ENCODE measurements at places on chromosomes 2 and 18.

DNA sequence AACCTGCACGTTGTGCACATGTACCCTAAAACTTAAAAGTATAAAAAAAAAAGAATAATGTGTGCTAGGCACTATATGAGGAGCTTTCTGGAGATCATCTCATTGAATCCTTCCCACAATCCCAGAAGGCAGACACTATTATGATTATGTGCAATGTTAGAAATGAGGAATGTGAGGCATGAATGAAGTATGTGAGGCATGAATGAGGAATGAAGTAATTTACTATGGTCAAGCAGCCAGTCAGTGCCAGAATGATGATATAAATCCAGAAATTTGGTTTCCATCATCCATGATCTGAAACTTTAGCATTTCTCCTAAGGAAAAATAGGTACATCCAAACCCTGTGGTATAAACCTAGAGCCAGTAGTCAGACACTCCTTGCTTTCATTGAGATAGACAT, 42.0 kb downstream of the CCDC148 start:
- no peak for DNase-seq

GRCh38 chr18:12458771-12459170, 51.0 kb downstream of the PRELID3A start:
- no peak for DNase-seq

GRCh38 chr2:53646788-53647187, 120.8 kb upstream of the CHAC2 start:
- DNase-seq: no peak

- DNase-seq: no peak
Measured at GRCh38 chr2:197391220-197391717, 43.6 kb downstream of the SF3B1 start.

GRCh38 chr18:21933931-21934765, 193.6 kb downstream of the MIB1 start:
- no peak for DNase-seq

DNA sequence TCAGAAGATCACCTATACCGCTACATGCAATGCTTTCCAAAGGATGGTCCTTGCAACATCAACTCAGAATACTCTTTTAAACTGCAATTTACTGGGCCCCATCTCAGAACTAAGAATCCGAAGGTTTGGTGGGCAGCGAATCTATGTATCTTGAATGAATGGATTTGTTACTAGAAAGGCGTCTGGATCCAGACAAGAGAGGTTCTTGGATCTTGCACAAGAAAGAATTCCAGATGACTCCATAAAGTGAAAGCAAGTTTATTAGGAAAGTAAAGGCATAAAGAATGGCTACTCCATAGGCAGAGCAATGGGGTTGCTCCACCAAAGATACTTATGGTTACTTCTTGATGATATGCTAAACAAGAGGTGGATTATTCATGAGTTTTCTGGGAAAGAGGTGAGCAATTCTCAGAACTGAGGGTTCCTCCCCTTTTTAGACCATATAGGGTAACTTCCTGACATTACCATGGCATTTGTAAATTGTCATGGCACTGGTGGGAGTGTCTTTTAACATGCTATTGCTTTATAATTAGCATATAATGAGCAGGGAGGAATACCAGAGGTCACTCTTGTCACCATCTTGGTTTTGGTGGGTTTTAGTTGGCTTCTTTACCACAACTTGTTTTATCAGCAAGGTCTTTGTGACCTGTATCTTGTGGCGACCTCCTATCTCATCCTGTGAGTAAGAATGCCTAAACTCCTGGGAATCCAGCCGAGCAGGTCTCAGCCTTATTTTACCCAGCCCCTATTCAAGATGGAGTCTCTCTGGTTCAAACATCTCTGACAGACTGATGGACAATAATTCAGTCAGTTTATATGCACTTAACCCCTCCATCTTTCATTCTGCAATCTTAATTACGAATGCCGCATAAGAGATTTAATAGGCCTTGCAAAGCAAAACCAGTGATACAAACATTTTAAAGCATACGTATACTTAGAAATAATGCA, 7.5 kb upstream of the RMDN2 start:
- DNase-seq: no peak

- no peak for DNase-seq
Measured at GRCh38 chr18:74508366-74508765, 12.2 kb downstream of the CNDP2 start.
